CD4-positive, alpha-beta T cell treated with Interleukin-4 for 4 hours (primary cell): ENCODE measurements at places on chromosomes 13 and 19.

DNA sequence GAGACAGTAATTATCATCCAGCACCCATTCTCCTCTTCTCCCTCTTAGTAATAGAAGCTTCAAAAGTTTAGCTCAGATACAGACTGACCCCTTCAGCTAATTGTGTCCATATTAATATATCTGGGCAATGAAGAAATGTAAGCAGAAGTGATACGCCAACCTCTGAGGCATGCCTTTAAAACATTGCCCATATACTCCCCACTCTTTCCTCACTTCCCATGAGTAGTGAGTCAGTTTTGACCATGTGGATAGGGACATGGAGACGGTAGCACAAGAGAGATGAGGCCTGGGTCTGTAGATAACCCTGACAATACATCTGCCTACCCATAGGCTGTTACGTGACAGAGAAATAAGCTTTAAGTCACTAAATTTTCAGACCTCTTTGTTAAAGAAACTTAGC, 147.6 kb downstream of the KCTD12 start:
- DNase-seq, result no peak

GRCh38 chr13:65653613-65654012, 1576.5 kb downstream of the PCDH9 start:
- DNase-seq, result no peak

GRCh38 chr13:23497191-23497590, 63.7 kb upstream of the SACS start:
- no peak for DNase-seq

DNA sequence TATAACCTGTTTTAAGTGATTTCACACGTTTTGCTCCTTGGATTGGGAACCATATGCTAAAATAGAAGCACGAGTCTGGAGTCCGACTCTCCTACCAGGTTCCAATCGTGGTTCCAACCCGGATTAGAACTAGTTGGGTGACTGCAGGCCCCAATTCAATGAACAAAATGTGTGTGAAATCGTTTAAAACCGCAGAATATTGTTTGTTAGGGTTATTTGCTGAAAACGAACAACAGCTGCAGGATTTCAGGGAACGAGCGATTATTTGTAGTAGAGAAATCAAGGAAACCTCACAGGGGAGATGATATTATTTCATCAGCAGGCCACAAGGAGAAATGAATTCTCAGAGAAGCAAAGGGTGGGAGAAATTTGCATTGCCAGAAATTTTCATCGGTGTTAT, 16.7 kb downstream of the SSC5D start:
- no peak for DNase-seq

DNA sequence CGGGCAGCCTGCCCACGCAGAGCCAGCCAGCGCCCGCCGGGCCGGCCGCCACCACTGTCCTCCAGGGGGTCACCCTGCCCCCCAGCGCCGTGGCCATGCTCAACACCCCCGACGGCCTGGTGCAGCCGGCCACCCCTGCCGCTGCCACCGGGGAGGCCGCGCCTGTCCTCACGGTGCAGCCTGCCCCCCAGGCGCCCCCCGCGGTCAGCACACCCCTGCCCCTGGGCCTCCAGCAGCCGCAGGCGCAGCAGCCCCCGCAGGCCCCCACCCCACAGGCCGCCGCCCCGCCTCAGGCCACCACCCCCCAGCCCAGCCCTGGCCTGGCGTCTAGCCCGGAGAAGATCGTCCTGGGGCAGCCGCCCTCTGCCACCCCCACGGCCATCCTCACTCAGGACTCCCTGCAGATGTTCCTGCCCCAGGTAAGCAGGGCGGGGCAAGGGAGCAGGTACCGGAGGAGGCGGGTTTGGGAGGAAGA, 32.3 kb upstream of the EHD2 start:
- DNase-seq, result no peak

GRCh38 chr13:99922631-99923404, 48.7 kb downstream of the ZIC5 start:
- DNase-seq, result no peak

DNA sequence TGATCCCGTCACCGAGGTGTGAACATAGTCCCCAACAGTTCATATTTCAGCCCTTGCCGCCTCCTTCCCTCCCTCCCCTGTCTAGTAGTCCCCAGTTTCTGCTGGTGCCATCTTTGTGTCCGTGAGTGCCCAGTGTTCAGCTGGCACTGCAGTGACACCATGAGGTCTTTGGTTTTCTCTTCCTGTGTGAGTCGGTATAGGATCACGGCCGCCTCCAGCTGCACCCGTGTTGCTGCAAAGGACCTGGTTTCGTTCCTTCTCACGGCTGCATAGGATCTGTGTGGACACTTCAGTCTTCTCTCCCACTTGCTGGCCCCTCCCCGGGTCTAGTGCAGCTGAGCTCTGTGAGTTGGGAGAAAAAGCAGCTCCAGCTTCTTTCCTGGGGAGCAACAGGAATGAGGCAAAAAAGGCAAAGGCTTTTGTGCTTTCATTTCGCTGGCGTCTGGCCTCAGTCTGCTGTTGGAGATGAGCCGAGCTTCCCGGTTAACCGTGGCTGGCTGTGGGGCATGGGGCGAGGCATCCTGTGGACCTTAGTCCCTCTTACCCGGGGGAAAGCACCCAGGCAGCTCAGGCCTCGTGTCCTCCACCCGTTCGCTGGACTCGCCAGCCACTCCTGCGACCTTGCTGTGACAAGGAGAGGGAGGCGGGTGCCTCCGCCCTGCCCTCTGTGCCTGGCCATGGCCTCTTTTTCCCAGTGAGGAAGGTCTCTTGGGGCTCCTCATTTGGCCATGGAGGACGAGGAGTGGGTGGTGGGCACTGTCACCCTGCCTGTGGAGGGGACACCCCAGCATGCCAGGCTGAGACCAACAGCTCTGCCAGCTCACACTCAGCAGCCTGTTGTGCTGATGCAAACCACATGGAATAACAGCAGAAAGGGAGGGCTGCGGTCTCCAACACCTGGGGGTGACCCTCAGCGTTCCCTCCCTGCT, 196.5 kb downstream of the TEX29 start:
- no peak for DNase-seq

GRCh38 chr13:95207769-95208366, 93.4 kb downstream of the ABCC4 start:
- DNase-seq, result no peak

DNA sequence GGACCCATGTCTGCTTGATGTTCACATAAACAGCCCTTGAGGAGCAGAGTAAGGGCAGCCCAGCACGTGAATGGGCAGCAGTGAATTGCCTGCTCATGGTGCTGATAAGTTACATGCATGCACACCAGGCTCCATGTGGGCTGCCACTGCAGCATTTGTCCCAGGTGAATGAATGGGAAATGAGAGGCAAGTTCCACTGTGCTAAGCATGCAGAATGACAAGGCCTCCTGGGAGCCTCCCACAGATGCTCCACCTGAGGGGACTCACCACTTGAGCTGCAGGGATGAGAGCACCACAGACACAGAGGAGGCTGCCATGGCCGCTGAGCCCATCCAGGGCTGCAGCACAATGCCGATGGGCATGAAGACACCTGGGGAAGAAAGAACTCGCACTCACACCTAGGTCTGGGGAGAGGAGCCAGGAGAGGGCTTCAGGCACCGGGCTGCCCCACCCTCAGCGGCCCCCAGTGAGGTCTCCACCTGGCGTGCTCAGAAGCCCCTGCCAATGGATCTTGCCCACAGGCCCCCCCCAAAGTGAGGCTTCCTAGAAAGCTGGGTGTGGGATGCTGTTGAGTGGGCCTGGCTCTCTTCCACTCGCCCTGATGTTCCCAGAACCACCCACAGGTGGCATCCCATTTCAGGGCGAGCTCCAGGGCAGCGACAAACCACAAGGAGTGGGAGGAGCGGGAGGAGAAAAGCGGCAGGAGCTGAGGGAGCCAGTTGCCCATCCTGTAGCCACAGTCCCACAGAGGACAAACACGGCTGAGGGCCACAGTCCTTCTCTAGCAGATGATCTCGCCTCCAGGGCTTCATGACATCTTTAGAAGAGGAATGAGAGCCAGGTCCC, 73.8 kb downstream of the CCDC70 start:
- no peak for DNase-seq

DNA sequence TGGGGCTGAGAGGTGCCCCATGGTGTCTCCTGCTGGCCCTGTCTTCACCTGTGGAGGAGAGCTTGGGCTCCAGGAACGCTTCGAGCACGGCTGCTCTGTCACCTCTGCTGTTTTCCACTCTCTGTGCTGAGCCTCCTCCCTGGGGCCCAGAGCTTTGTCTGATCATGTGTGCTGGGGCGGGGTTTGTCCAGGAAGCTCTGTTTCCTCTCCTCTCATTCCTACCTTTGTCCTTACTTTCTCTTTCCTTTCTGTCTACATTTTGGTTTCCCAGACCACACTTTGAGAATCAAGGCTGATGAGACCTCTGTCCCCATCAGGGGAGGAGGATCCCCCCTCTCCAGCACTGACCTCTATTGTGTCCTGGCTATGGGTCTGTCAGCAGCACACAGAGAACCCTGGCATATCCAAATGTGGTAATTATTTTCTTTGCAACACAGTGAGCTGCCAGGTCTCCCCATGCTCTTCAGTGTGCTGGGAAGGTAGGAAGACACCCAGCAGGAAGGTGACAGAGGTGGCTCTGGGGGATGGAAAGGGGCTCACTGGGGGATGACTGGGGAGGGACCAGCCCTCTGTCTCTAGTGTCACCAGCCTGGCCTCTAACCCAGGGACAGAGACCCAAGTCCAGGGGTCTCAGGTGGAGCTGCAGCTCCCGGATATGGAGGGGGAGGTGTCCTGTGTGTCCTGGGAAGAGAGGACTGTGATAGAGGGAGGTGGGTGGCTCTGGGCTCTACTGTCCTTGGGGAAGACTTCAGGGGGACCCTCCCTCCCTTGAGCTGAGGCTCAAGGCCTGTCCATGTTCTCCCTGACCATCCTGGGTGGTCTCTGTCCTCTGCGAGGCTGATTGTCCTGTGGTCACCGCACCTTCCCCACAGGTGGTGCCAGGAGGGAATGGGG, at the start of gene CEACAM1:
CEACAM1 (minus strand) TSS at position 128 of the 894 bp plus-strand sequence; CDS start at position 21, 107 bp downstream.
- peak; percentile 37 for DNase-seq

- no peak for DNase-seq
Observed at GRCh38 chr19:50909240-50910070, 1.7 kb downstream of the KLK4 start.

- no peak for DNase-seq
Observed at GRCh38 chr19:46381756-46382345, 31.5 kb downstream of the CCDC8 start.
